Fibroblast of villous mesenchyme (primary cell): ENCODE measurements at places on chromosomes 7 and 10. TPM values are rescaled to one million over a fixed set of nuclear protein-coding genes. Genes with fewer than 3 reads are reported as not detected.
A peak's percentile ranks its signal among the peaks of the same experiment; 100 is the strongest.

DNA sequence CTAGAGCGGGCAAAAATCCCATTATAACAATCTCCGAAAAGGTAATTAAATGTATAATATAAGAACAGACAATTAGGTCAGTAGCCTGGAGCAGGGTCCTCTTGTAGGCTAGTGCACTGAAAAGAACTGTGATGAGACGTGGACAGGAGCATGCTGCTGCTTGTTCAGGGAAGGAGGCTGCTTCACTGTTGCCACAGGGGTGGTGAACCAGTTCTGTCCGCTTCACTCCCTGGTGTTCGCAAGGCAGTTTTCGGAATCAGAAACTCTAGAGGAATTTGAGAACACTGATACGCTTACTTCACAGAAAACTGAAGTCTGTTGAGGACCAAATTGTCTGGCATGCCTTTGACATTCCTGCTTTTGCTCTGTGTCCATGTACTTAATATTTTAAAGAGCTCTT is 17.4 kb downstream of the ZNRF2 start:
- no peak for DNase-seq

The SERPINE1 gene
- total RNA-seq: 700 and 921 TPM in 2 replicates

The ZNF775 gene
- 3.0 and 5.2 TPM in 2 replicates for total RNA-seq

The RNF32 gene
- 0.43 and 0.97 TPM in 2 replicates for total RNA-seq

- no peak for DNase-seq
These were observed 18.3 kb upstream of the ITGB1 start for GRCh38 chr10:32976338-32976737.

GRCh38 chr7:20541608-20542349 is 73.7 kb upstream of the ABCB5 start:
- no peak for DNase-seq

GRCh38 chr7:77238703-77239136 is 39.1 kb upstream of the FGL2 start:
- no peak for DNase-seq

DNA sequence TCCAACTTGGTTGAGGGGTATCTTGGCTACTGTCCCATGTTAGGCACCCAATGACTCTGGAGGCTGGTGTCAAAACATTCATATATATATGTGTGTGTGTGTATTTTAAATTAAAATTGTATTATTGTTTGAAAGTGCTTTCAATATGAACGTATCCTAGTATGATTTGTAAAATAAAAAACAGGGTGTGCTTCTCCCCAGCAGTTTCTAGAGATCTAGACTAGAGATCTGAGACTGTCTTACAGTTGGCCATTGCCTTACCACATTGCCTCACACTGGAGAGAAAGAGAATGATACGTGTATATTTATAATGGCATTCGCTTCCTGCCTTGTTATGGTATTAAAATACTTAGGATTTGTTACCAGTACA is 1.2 kb downstream of the BAG3 start:
- DNase-seq: peak; percentile 82

GRCh38 chr7:104453190-104453589 is 124.8 kb downstream of the LHFPL3 start:
- no peak for DNase-seq

GRCh38 chr7:137282043-137282442 is 61.5 kb downstream of the PTN start:
- peak; percentile 27 for DNase-seq

DNA sequence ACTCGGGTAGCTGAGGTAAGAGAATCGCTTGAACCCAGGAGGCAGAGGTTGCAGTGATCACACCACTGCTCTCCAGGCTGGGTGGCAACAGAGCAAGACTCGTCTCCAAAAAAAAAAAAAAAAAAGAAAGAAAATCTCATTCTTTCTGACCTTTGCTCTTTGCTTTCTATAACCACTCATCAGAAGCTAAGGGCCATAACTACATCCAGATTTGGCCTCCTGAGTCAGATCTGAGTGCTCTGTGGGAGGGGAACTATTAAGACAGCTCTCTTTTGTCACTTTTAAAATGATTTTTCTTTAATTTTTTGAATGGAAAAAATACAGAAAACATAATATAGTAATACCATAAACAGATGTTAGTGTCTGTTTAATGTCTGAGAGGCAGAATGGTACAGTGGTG is 210.1 kb downstream of the KIAA1217 start:
- DNase-seq: no peak

- DNase-seq: no peak
These were observed 50.7 kb upstream of the AMPH start for GRCh38 chr7:38681882-38682281.

DNA sequence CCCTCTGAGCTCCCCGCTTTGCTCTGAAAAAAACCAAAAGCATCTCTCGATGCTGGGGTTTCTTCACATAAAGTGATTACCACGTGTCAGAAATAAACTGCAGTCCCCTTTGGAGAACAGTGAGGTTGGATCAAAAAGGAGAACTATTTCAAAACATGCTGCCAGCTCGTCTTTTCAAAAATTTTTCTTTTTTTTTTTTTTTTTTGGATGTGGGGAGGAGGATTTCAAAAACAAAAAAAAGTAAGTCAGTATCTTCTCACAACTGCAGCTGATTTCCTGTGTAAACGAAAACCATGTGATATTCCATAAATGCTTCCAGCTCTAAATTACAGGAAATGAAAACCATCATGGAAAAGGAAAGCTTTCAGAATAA is 155.0 kb upstream of the LYZL2 start:
- peak; percentile 84 for DNase-seq

GRCh38 chr7:154906736-154907355 is 96.1 kb downstream of the PAXIP1 start:
- DNase-seq: no peak

The SLIT1 gene
- total RNA-seq: under 0.01 TPM in 1 of 2 replicates, not detected in the other

GRCh38 chr10:93749218-93749799 is 8.4 kb upstream of the LGI1 start:
- DNase-seq: peak; percentile 23

- DNase-seq: no peak
These were observed 51.4 kb downstream of the HECW1 start for GRCh38 chr7:43163885-43164284.

GRCh38 chr7:103031781-103032180 is 42.8 kb downstream of the FBXL13 start:
- DNase-seq: no peak

DNA sequence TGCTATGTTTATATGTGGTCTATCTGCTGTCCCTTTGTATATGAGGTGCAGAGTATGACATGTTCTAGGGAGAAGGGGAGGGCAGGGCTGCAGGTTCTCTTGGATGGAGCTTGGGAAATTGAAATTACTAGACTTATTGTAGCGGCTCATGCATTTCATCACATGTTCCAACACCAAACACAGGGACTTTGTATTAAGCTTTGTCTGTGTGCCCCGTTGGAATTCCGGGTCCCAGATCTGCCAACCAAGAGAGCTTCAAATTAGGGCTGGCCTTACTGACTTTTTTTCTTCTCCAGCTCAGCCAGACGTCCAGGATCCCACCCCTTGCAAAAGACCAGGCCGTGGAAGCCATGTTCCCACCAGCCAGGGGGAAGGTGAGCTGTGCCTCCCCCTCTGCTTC is 3.4 kb downstream of the ZNF789 start:
- no peak for DNase-seq

- no peak for DNase-seq
These were observed 64.2 kb downstream of the CFAP46 start for GRCh38 chr10:132878091-132878729.

GRCh38 chr7:134905375-134905774 is 80.9 kb upstream of the AGBL3 start:
- peak; percentile 94 for DNase-seq

DNA sequence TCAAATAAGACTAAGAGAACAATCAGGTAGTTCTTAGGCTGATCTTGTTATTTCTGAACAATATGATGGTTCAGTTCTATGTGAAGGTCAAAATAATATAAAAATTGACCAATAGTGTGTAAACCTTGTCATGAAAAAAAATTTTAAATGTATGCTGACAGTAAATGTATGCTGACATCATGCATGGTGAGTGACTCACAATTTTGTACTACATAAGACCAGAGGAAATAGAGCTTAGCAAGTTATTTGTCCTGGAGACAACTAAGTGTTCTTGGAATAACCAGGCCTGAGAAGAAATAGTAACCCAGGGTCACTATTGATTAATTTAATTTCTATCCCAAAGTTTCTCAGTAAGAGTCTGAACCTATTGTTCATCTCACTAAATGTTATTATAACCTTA is 182.2 kb upstream of the PCDH15 start:
- DNase-seq: no peak

The STN1 gene
- 23.3 and 29.3 TPM in 2 replicates for total RNA-seq

DNA sequence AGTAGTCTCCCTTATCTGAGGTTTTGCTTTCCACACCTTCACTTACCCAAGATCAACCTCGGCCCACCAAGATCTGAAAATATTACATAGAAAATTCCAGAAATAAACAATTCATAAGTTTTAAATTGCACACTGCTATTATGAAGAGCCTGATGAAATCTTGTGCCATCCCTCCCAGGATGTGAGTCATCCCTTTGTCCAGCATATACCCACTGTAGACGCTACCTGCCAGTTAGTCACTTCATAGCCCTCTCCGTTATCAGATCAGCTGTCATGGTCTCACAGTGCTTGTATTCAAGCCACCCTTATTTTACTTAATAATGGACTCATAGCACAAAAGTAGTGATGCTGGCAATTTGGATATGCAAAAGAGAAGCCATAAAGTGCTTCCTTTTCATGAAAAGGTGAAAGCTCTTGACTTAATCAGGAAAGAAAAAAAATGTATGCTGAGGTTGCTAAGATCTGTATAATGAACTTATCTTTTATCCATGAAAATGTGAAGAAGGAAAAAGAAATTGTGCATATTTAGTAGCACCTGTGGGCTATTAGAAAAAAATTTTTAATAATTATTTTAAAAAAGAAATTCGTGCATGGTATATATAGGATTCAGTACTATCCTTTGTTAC is 9.8 kb upstream of the MRPS16 start:
- DNase-seq: peak; percentile 77

DNA sequence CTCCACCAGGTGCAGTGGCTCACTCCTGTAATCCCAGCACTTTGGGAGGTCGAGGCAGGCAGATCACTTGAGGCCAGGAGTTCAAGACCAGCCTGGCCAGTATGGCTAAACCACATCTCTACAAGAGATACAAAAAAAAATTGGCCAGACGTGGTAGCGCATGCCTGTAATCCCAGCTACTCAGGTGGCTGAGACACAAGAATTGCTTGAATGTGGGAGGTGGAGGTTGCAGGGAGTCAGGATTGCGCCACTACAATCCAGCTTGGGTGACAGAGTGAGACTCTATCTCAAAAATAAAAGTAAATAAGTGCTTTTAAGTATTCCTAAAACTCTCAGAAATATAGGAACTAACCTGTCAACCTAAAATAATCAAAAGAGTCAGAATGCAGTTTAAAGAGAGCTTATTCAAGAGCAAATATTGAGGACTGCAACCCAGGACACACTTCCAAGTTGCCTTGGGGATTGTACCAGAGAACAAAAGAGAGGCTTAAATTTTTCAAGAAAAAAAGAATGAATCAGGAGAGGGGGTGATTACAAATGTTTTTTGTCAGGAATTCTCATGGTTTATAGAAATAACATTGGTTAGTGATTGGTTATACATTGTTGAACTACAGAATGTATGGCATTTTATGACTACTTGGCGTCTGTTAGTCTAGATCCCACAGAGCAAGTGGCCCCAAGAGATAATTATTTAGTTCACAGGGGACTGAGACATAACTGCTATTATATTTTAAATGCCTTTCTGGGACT is 33.2 kb upstream of the PPP1R9A start:
- no peak for DNase-seq

GRCh38 chr10:111656066-111656465 is 527.5 kb downstream of the GPAM start:
- no peak for DNase-seq

GRCh38 chr7:28576656-28577055 is 164.3 kb downstream of the CREB5 start:
- DNase-seq: no peak

DNA sequence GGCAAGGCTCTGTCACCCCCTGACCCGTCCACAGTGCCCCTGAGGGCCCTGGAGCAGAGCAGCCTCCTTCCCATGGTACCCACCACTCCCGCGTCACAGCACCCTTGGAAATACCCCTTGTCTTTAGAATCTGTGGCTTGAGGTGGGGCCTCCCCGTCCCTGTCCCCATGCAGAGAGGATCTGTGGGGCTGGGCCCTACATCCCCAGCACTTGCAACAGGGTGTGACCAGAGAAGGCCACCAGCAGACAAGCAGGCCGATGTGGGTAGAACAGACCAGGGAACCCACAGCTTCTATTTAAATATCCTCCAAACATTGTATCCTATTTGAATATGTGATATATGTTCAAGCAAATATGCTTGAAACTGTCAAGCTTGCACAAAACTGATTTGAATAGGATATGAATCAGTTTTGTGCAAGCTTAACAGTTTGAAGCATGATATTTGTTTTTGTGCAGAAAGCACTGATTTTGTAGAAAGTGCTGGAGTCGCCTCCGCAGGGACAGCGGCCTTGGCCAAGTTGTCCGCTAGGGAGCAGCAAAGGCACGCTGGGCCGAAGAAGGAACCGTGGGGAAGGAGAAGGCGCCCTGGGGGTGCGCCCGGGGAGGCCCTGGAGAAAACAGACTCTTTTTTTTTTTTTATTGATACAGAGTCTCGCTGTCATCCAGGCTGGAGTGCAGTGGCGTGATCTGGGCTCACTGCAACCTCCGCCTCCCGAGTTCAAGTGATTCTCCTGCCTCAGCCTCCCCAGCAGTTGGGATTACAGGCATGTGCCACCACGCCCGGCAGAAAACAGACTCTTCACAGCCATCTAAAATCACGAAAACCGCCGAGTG is 2.2 kb downstream of the CFAP46 start:
- peak; percentile 39 for DNase-seq

The IDE gene
- total RNA-seq: 41.6 and 56.6 TPM in 2 replicates

DNA sequence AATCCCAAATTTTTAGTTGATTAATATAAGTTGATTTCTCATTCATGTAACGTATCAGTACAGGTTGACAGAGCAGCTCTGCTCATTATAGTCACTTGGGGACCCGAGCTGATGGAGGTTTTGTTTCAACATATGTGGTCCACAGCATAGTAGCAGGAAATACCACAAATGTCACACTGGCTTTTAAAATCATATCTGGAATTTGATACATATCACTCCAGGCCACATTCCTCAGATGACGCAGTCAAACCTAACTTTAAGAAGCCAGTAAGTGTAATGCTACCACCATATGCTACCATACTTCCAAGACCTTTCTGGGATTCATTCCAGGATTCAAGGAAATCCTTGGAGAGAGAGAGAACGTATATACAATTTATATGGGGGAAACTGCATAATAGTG is 156.3 kb downstream of the PHF14 start:
- DNase-seq: peak; percentile 76

- DNase-seq: no peak
These were observed 90.9 kb upstream of the ZNF804B start for GRCh38 chr7:88668591-88668990.

DNA sequence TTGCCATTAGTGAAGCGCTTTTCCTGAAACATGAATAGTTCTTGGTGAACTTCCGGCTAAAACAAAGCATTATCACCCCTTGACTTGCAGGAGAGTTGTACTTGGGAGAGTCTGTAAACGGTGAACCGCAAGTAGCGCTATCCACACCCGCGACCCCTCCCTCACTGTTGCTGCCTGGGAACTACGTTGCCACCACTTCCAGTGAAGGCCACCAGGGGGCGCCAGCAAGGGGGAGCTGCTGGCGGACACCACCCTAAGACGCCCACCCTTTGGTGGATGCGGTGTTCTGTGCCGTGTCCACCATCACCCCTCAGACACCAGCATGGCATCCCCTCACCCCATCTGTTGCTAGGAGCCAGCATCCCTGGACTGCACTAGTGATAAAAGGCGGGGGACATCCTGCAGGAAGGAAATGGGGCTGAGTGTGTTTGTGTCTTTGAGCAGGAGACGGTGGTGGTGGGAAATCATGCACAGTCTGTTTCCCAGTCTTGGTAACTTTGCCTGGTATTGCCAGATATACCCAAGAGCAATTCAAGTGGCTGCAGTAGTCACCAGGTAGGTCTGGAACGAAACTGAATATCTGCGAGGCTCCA is 298.2 kb downstream of the FRMD4A start:
- no peak for DNase-seq

GRCh38 chr7:70036695-70037094 is 438.4 kb downstream of the AUTS2 start:
- DNase-seq: no peak
